ENCODE measurements at places on chromosomes 1 and 21.
A peak's percentile ranks its signal among the peaks of the same experiment; 100 is the strongest.

DNA sequence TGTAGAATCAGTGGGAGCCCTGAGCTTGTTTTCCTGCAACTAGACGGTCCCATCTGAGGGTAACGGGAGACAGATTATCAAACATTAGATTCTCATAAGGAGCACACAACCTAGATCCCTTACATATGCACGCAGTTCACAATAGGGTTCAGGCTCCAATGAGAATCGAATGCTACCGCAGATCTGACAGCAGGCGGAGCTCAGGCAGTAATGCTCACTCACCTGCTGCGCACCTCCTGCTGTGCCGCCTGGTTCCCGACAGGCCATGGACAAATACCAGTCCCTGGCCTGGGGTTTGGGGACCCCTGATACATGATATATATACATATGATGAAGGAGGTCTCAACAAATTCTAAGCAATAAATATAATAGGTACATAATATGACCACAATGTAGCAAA is 19.7 kb upstream of the SMIM12 start:
- no peak for DNase-seq

DNA sequence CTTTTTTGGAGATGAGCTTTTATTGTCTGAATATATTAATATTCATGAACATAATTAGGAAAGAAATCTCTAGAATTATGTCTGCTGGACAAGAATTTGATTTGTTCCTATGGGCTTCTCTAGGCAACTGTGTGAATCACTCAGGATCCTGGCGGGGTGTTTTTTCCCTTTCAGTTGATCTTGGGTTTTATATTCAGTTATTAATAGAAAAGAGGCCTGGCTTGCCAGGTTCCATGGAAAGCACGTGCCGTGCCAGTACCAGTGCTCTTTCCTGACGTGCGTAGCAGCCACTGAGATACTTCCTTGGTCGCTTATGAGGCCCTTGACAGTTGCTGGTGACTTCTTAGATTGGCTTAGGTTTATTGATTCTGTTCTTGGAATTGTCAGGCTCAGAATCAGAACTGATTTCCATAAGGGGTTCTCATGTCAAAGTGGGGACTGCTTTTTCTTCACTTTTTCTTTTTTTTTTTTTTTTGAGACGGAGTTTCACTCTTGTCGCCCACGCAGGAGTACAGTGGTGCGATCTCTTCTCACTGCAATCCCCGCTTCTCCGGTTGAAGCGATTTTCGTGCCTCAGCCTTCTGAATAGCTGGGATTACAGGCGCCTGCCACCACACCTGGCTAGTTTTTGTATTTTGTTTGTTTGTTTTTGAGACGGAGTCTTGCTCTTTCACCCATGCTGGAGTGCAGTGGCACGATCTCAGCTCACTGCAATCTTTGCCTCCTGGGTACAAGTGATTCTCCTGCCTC is 48.7 kb upstream of the KIF1B start:
- DNase-seq, result no peak

GRCh38 chr1:7388488-7389185 is 382.5 kb upstream of the VAMP3 start:
- DNase-seq, result no peak

DNA sequence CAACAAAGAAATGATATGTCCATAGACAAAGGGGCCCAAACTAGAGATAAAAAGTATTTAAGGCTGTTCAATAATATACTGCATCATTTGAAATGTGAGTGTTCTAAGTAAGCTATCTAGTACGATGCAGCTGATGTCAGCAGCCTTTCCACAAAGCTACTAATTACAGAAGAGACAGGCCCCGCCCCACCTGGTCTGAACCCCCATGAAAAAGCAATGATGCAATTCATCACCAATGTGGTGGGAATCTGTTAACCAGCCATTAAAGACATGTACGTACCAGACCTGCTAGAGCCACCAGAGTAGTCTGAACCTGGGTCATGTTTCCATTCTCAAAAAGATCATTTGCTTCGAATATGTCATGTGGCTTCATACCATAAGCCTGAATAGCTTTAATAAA is 25.1 kb downstream of the CNN3 start:
- no peak for DNase-seq

GRCh38 chr1:2248127-2248826 is 20.2 kb downstream of the SKI start:
- no peak for DNase-seq

DNA sequence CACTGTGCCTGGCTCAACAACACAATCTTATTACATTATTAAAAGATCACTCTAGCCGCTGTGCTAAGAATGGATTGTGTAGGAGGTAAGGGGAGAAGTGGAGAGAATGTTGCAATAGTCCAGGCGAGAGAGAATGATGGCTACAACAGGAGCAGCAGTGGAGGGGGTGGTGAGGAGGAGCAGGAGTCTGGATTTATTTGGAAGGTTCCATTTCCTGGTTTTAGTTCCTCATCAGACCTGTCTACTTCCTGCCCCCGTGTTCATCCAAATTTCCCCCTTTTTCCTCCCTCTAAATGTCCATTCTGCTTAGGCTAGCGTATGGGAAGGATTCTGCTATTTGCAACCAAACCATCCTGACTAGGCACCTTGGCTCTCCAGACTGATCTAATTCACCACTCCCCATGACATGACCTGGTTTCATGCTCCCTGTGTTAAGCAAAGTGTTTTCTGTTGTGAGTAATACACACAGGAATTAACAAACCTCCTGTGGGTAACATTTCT is 35.1 kb upstream of the EYA3 start:
- DNase-seq, result no peak

GRCh38 chr1:93483200-93483599 is 35.3 kb downstream of the FNBP1L start:
- no peak for DNase-seq

- DNase-seq, result no peak
Observed at GRCh38 chr1:214570442-214570841, 19.0 kb upstream of the PTPN14 start.

DNA sequence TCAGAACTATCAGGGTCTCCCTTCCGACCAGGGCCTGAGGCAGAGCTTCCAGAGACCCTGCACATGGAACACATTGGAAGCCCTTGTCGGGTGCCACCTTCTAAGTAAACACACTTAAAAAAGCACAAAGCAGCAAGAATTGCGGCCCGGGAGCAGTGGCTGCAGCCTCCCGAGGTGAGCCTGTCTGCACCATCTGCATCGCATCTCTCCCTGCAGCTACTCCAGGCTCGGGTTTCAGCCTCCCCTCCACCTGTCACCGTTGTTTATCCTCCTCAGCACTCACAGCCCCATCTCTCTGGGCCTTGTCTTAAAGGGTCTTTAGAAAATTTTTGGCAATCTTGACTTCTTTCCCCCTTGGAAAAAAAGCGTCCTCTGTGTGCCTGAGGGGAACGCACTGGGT is 95.1 kb upstream of the ARHGEF16 start:
- DNase-seq, result no peak

GRCh38 chr1:236421850-236422516 is 27.9 kb downstream of the EDARADD start:
- no peak for DNase-seq

DNA sequence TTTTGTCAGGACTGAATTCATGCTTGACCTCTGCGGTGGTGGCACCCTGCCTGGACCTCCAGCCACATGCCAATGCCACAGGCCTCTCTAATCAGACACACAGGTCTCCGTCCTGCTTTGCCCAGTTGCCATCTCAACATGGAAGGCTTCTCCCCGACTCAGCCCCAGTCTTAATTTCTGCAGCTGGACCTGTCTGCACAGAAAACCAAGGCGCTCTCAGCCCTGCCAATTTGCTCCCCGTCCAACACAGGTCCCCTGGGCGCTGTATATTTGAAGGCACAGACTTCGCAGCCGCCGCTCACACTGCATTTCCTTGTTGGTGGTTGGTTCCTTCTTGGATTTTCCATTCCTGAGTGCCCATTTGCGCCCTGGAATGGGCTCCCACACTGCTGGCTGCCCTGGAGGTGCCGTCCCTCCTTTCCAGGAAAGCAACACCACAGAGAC is 28.0 kb upstream of the PLEKHG5 start:
- no peak for DNase-seq

GRCh38 chr1:168271636-168272035 is 9.0 kb upstream of the TBX19 start:
- DNase-seq, result no peak

DNA sequence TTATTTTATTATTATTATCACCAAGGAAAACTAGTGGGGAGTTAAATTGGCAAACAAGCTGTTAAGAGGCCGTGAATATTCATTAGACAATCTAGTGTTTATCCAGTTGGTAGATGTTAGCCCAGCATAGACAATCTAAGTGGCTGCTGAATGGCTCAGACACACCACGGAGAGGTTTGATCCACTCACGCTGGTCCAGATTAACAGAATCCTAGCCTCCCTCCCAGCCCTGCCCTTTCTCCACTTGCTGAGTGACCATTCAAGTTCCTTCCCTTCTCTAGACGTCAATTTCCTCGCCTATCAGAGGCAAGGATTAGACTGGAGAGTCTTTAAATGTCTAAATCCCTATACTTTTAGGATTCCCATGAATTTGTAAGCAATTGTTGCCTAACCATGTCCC is 80.1 kb downstream of the RRAGC start:
- no peak for DNase-seq

- DNase-seq, result no peak
Observed at GRCh38 chr1:163774978-163775620, 453.3 kb downstream of the NUF2 start.

- DNase-seq, result no peak
Observed at GRCh38 chr1:3625151-3625907, 514 bp downstream of the TPRG1L start.

- DNase-seq, result no peak
Observed at GRCh38 chr1:236759252-236759859, 35.7 kb upstream of the MTR start.

DNA sequence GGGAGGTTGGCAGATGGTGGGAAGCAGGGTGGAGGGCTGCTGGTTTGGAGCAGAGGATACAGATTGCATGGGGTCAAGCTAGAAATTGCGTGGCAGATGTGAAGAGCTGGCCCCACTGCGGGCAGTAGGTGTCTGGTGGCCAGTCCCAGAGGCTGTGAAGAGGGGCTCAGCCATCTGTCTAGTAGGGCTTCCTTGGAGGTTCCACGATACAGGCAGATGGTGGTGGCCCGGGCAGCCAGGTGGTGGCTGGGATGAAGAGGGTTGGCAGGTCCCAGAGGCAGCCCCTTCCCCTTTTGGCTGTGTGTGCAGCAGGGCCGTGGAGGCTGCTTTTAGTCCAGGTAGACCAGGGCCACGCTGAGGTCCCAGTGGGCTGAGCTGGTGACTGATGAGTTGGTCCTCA is 16.6 kb downstream of the PSEN2 start:
- no peak for DNase-seq

GRCh38 chr1:17212487-17213121 is 7.7 kb downstream of the PADI1 start:
- no peak for DNase-seq

GRCh38 chr21:34836103-34836932 is 167.5 kb downstream of the CLIC6 start:
- no peak for DNase-seq

DNA sequence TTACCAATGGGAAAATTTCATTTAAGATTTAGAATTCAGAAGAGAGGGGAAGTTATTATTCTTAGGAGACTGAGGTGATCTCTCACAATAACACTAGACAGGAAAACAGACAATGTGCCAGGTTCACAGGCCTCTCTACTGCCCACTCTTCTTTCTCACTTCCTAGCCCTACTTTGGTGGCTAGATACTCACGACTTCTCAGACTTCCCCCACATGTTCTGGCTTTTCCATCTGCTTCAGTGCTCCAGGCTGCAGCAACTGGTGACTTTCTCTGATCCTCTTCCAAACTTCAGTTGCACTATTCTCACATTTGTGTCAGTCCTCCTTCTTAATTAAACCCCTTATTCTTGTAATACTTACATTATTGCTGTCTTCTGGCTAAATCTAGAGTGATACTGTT is 208.7 kb upstream of the KCTD3 start:
- DNase-seq, result no peak

DNA sequence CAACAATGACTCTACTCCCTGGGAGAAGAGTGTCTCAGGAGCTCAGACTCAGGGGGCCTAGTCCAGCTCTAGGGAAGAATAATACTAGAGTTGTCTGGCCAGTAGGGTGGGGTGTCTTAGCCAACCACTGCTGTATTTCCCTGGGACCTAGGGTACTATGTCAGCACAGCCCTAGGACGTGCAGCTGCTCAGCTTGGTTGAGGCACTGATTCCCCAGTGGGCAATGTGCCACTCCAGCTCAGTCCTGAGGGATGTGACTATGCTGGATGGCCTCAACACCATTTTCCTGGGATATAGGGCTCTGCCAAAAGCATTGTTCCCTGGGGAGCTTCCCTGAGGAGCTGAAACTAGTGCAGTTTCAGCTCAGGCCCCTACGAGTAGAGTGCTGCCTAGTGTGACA is 47.4 kb downstream of the TNN start:
- no peak for DNase-seq

DNA sequence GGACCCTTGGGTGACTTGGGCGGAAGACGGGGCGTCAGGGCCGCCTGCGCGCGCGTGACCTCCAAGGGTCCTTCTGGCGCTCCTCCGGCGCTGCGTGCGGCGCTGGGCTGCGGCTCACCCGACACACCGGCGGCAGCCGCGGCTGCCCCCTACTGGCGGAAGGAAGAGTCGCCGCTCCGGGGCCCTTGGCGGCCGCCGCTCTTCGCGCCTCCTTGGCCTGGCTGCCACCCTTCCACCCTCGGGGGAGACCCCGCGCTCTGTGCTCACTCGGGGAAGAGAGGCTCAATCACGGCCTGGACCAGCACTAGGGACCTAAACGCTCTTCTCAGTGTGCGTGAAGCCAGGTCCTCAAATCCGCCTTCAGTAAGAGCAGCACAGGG is 89.7 kb downstream of the DMRTA2 start:
- DNase-seq, result peak; percentile 31

DNA sequence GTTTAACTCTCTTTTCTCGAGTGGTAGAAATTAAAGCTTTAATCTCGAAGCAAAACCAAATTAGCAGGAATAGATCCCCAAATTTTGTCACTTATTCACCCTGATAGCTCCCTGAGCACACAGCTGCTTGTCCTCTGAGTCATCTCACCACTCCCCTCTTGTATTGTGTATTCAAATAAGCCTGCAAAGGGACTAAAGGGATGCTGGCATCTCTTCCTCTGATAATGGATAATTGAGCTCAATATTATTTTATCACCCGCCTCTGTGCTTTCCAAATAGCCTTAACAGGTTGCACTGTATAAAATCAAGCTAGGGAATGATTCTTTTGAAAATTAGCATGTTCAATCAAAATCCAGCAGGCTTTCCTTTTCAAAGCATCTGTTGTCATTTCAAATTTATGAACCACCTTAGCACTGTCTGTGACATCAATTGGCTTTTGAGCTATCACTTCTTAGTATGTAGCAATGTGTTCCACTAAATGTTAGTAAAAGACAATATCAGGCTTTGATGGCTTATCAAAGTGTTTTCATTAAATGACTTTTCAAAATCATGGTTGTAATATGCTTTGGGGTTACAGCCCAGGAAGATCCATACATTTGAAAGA is 561.6 kb downstream of the PLA2G4A start:
- DNase-seq, result no peak

GRCh38 chr1:91835087-91835521 is 50.8 kb downstream of the TGFBR3 start:
- no peak for DNase-seq
